ENCODE measurements at places on chromosomes 13 and 19.

GRCh38 chr19:12947702-12948611 is 2.3 kb downstream of the RAD23A start:
- DNase-seq, result no peak

DNA sequence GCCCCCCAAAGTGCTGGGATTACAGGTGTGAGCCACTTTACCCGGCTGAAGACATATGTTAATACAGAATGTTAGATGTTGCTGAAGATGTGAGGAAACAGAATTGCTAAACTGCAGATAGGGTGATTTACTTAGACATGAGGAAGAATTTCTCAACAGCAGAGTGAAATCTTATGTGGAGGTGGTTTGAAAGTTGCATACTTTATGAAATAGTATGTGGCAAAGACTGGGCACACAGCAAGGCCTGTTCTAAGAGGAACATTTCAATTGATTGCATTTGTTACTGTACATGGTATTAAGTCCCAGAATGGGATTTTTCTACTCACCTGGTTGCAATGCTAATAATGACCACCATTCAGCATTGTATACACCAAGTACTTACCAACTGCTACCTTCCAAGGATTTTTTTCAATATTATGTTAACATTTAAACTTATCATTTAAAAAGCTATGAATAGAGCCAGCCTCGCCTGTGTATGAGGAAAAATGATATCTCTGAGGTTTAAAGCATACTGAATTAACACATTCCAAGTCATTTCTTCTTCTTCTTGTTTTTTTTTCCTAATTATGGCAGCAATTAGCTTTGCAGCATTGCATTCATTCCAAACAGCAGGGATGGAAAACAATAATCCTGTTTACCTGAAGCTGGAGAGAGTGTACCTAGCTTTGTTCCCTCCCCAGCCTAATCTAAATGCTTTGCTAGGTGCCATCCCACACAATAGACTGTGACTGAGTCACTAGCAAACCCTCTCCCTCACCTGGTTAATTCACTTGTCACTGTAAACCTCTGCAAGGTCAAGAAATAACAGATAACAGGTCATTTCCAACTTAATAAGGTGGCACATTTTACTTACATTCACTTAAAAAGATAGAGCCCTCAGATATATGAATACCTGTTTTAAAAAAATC is 19.4 kb upstream of the KLF5 start:
- no peak for DNase-seq

GRCh38 chr13:44298314-44298713 is 75.3 kb upstream of the SERP2 start:
- no peak for DNase-seq

DNA sequence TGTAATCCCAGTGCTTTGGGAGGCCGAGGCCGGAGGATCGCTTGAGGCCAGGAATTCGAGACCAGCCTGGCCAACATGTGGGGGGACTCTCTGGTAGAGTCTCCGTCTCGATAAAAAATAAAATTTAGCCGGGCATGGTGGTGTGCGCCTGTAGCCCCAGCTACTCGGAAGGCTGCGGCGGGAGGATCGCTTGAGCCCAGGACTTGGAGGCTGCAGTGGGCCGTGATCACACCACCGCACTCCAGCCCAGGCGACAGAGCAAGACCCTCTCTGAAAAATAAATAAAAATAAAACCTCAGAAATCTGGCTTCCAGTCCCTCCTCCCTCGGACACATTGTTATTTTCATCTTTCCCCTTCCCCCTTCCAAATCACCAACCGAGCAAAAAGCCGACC is 332 bp downstream of the IRGQ start:
- no peak for DNase-seq

DNA sequence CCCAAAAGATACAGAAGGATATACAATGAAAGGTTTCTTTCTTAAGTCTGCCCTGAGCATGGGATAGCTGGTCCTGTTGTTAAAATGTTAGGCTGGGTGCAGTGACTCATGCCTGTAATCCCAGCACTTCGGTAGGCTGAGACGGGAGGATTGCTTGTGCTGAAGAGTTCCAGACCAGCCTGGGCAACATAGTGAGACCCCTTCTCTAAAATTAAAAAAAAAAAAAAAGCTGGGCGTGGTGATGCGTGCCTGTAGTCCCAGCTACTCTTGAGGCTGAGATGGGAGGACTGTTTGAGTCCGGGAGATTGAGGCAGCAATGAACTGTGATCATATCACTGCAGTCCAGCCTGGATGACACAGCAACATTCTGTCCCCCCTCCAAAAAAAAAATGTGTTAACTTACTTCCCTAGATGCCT is 52.5 kb upstream of the SHKBP1 start:
- DNase-seq, result no peak

- no peak for DNase-seq
Measured at GRCh38 chr19:35346193-35347052, 1.3 kb upstream of the FFAR1 start.

DNA sequence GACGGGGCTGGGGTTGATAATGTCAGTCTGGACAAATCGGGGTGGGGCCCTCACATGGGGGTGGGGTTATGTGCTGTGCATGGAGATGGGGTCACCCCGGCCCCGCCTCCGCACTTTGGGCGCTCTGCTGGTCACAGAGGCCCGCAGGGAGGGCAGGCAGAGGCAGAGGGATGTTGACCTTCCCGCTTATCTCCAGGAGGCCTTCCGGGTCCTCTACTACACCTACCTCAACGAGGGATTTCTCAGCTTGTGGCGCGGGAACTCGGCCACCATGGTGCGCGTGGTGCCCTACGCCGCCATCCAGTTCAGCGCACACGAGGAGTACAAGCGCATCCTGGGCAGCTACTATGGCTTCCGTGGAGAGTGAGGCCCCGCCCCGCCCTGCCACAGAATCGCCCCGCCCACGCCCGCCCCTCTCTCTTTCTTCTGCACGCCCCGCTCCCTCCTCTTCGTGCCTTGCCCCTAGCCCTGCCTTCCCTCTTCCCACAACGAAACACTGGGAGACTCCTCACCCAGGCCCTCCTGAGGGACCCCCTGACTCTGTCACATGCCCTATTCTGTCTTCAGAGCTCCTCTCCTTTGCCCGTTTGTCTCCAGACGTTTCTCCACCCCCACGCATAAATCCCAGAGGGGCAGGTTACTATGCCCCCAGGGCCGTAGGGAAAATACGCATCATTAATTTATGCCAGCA is 32.8 kb downstream of the TMEM161A start:
- DNase-seq, result no peak

DNA sequence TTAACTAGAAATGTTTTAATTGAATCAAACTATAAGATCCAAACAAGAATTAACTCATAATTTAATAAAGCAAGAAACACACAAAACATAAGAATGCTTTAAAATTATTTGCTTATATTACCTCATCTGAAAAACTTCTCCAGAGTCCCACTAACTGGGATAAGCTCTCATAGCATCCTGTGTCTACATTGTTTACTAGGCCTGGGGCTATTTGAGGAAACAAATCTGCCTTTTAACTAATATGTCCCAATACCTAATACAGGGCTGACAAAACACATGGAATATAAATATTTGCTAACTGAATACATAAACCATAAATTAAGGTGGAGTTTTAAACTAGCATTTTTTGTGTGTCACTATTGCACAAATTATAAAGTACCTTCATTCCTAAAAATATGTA is 1399.8 kb upstream of the SLC10A2 start:
- no peak for DNase-seq

GRCh38 chr13:107834717-107835116 is 380.6 kb downstream of the LIG4 start:
- no peak for DNase-seq

DNA sequence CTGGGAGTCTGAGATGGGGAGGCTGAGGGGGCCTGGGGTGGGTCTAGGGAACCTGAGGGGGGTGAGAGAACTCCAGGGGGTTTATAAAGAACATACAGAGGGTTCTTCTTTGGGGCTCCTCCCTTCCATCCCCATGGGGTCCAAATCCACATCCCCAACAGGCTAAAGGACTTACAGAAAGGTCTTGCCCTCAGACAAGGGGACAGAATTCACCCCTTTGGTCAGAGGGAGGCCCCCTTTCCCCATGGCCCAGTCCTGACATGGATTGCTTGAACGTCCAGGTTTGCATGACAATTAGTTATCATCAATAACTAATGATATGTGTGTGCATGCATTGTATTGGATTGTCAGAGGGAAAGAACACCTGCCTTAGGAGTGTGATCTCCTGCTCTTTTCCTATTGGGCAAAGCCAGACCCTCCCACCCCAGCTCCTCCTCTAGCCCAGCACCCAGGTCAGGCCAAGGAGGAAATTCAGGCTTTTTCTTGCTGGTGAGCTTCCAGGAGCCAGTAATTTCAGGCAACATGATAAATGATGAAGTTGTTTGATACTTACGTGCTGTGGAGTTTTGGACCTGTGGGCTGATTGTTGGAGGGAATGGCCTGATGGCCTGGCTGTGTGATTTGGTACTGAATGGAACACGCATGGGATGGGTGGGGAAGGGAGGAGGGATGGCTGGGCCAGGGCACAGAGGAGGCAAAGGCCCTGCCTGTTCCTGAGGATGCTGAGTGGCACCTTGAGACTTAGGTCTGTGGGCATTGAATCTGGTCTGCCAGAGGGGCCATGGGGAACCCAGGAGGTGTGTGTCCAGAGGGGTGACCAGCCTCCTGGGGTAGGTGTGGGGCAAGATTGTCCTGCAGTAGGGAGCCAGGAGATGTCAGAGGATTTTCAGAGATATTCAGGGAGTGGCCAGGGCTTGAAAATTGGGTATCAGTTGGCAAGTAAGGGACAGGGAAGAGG is 1.1 kb downstream of the KLHL26 start:
- no peak for DNase-seq

- DNase-seq, result no peak
Measured at GRCh38 chr19:2483084-2483483, 7.2 kb downstream of the GADD45B start.

DNA sequence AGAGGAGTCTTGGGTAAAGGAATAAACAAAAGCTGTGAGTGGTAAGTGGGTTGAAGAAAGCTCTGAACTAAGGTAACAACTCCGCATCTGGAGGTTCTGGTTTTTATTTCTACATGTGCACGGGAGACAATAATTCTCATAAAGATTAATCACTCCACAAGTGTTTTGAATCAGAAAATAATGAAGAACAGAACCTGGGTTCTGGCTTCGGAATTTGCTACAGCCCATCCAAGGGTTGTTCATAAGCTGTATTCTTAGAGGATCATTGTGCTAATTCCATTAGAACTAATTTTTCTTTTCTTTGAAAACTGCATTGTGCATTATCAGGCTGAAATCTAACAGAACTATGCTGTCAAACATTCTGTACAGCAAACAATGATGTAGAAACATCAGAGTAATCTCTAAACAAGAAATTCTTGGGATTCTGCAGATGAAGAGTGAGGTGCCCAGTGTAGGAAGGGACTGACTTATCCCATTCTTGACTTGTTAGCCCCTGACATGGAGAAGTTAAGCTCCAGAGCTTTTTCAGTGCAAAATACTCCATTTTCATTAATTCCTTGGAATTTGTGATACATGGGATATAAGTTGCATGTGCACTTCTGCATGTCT is 368.2 kb downstream of the COG6 start:
- no peak for DNase-seq

GRCh38 chr19:5188548-5189317 is 151.9 kb downstream of the PTPRS start:
- no peak for DNase-seq

DNA sequence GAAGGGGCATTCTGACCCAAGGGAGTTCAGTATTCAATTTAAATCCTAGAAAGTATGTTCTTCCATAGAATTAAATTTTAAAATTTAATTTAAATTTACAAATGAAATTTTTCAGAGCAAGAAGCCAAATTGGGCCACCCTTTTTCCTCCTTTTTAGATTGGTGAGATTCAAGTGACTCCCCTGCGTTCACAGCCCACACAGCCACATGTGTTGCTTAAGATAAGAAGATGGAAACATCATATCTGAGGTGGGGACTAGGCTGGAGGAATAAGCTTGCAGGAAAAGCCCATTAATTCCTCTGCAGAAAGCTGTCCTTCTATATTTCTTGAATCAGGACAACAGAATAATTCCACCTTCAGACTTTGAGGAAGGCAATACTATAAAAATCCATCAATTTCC is 392.7 kb upstream of the ZNF507 start:
- no peak for DNase-seq

DNA sequence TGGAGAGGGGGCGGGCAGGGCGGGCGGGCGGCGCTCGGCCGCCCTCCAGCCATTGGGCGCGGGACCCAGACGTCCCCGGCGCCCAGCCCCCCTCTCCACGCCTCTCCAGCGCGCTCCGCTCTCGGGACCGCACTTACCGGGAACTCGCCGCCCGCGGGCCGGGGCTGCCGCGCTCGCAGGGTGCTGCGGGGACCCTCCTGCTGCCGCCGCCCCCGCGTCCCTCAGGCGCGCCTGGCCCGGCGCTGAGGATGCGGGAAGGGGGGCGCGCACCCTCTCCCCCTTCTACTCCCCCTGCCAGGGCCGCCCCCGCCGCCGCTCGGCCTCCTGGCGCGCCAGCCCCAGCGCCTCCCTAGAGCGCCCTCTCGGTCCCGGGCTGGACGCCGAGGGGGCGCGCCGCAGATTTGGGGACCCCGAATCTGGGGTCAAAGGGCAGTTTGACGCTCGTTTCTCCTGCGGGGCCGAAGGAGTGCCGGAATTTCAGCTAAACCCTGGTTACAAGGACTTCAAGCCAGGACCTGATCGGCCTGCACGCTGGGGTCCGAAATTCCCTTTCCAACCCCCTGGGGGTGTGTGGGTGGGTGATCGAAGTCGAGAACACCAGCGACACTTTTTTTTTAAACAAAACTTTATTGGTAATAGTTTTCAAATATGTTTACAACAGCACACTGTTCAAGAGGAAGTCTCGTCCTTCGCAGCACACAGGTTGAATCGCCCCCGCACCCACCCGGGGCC is 696 bp upstream of the SAMD1 start:
- no peak for DNase-seq

GRCh38 chr19:33522371-33522662 is 726 bp upstream of the PEPD start:
- DNase-seq, result no peak

- DNase-seq, result no peak
Measured at GRCh38 chr13:97344265-97345175, 89.4 kb upstream of the RAP2A start.

DNA sequence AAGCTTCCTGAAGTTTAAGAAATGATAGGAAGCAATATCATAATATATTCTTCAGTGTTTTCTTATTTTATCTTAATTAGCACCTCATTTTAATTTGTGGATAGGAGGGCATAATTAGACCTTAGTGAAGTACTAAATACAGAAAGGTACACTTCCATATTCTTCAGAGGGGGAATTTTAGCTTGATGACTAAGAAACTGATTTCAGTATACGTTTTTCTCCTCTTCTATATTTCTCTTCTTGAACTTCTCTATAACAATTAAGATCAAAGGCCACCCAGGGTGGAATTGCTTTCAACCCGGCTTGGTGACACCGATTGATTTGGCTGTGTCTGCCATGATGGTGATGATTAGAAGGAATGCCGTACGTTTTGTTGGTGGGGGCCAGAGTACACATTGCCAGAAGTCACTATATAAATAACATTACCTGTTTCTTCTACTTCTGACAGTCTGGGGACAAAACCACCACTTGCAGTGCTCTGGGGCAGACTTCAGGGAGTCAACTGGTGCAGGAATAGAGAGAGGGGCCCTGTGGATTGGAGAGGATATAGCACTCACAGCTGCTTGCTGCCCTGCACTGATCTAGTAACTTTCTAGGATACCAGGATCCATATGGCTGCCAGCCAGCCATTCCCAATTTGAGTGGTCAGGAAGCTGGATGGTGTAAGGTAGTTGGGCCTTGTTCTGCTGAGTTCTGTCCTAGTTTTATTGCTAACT is 73.8 kb downstream of the SPATA13 start:
- DNase-seq, result no peak

Measured in esophagus squamous epithelium (tissue), 5 donors.